ENCODE measurements at places on chromosomes 7 and 10. TPM values are rescaled to one million over a fixed set of nuclear protein-coding genes. Genes with fewer than 3 reads are reported as not detected.

- no peak overlapping the region for H3K4me3 ChIP-seq
- H3K4me1 ChIP-seq: peaks cover 4% of the 10 kb centered on the region
- no peaks in the 10 kb centered on the region for H3K27me3 ChIP-seq
- peaks cover 2% of the 10 kb centered on the region for H3K36me3 ChIP-seq
- DNase-seq: no peak
Measured at GRCh38 chr10:24851629-24852028, 100.8 kb downstream of the PRTFDC1 start.

- no peak overlapping the region for H3K4me3 ChIP-seq
- no peaks in the 10 kb centered on the region for H3K36me3 ChIP-seq
- DNase-seq: no peak
- H3K27me3 ChIP-seq: no peaks in the 10 kb centered on the region
- H3K27ac ChIP-seq: no peak overlapping the region
Measured at GRCh38 chr7:130367088-130367755, 13.1 kb upstream of the CPA1 start.

GRCh38 chr10:35588836-35589235 is 16.3 kb upstream of the GJD4 start:
- no peak overlapping the region for H3K27ac ChIP-seq
- no peak for DNase-seq
- H3K27me3 ChIP-seq: no peaks in the 10 kb centered on the region
- H3K4me3 ChIP-seq: no peak overlapping the region
- no peaks in the 10 kb centered on the region for H3K36me3 ChIP-seq

DNA sequence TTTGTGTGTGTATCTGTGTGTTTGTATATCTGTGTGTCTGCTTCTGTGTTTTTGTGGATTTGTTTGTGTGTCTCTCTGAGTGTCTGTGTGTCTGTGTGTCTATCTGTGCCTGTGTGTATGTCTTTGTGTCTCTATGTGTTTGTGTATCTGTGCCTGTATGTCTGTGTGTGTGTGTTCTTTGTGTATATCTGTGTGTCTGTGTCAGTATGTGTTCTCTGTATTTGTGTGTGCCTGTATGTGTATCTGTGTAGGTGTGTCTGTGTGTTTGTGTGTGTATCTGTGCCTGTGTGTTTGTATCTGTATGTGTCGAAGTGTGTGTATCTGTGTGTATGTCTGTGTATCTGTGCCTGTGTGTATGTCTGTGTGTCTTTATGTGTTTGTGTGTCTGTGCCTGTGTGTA is 118.2 kb downstream of the SH2D4B start:
- H3K27ac ChIP-seq: no peak overlapping the region
- H3K27me3 ChIP-seq: no peaks in the 10 kb centered on the region
- no peak overlapping the region for H3K4me3 ChIP-seq
- no peak for DNase-seq
- no peaks in the 10 kb centered on the region for H3K36me3 ChIP-seq
- H3K4me1 ChIP-seq: no peaks in the 10 kb centered on the region

DNA sequence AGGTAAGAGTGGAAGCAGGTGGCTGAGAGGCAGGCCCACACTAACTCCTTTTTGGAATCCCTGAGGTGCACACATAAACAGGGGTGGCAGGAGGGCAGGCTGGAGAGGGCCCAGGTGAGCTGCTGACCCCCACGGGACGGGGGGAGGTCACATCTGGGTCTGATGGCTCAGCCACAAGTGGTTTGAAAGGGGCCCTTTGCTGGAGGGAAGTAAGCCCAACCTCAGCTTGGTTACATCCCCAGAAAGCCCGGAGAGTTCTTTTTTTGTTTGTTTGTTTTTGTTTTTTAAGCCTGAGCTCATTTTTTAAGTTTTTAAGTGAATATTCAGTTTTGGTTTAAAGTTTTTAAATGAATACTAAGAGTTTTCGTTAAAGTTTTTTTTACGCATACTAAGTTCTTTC is 72.8 kb upstream of the CUX1 start:
- H3K27ac ChIP-seq: no peak overlapping the region
- no peak for DNase-seq
- no peak overlapping the region for H3K4me3 ChIP-seq
- no peaks in the 10 kb centered on the region for H3K36me3 ChIP-seq

DNA sequence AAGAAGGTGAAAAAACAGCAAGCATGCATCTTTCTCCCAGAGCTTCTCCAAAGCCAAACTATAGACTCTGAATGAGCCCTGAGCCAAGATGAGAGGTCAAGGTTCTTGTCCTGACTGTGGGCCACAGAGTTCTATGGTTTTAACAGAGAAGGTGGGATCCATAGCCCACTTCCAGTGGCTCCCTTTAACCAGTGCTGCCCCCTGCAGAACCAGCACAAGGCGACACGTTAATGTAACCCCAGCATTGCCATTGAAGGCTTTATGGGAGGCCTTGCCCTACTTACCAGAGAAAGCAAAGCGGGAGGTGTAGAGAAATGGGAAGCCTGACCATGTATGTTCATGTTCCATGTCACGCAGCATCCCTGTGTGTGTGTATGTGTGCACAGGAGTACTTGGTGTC is 243.6 kb downstream of the PRPF18 start:
- peaks cover 2% of the 10 kb centered on the region for H3K36me3 ChIP-seq
- H3K4me1 ChIP-seq: peaks cover 37% of the 10 kb centered on the region
- H3K27ac ChIP-seq: no peak overlapping the region
- H3K27me3 ChIP-seq: peaks cover 2% of the 10 kb centered on the region

GRCh38 chr7:93551931-93552330 is 22.6 kb downstream of the CALCR start:
- no peak overlapping the region for H3K27ac ChIP-seq
- H3K4me3 ChIP-seq: no peak overlapping the region
- no peaks in the 10 kb centered on the region for H3K36me3 ChIP-seq
- no peak for DNase-seq

DNA sequence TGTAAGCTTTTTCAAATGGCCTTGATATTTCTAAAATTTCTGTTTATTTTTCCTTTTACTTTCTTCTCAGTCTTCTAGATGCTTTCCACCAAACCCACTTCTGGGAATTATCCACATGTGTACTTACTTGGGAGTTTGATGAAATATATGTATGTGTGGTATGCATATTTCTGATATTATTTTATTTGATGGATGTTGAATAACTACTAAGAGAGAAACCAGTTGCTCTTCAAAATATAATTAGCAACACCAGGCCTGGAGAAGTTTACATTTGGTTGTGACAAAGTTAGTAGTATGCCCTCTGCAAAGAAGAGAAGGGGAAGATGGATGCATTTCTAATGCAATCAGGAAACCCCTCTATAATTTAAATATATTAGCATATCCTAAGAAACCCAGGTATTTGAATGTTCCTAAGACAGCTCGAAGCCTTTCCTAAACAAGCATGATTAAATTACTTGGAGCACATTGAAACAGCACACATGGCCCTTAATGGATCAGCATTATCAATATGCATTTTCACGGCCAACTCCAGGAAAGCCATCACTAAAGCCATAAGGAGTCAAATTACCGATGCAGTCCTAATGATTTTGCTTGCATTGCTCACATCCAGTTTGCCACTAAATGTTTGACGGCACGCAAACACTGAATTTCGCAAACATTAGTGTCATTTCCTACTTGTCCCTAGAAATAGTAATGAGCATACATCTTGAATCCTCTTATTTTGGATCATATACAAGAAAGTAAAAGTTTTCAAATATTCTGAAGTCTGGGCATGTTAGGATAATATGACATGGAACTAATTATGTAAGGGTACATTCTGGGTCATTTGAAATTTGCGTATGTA is 393.8 kb downstream of the EXOC4 start:
- no peak overlapping the region for H3K27ac ChIP-seq
- H3K4me1 ChIP-seq: no peaks in the 10 kb centered on the region
- no peaks in the 10 kb centered on the region for H3K27me3 ChIP-seq

EFCAB10 gene
- total RNA-seq: 5.2 TPM

ST8SIA6 gene
- 15.0 TPM for total RNA-seq

OGDH gene
- total RNA-seq: 63.8 TPM

Measured in spinal cord (tissue), 10 donors.